Esophagus muscularis mucosa (tissue), 4 donors: ENCODE measurements at places on chromosomes 11 and 22. TPM values are rescaled to one million over a fixed set of nuclear protein-coding genes. Genes with fewer than 3 reads are reported as not detected.
A peak's percentile ranks its signal among the peaks of the same experiment; 100 is the strongest.

- DNase-seq: no peak
- peaks cover 21% of the 10 kb centered on the region for H3K36me3 ChIP-seq
- H3K4me3 ChIP-seq: no peak overlapping the region
- H3K4me1 ChIP-seq: peaks cover 54% of the 10 kb centered on the region
- no peak overlapping the region for H3K27ac ChIP-seq
- no peaks in the 10 kb centered on the region for H3K27me3 ChIP-seq
These were observed 2.6 kb downstream of the AP1B1 start for GRCh38 chr22:29385748-29386147.

- H3K36me3 ChIP-seq: no peaks in the 10 kb centered on the region
- H3K27me3 ChIP-seq: no peaks in the 10 kb centered on the region
- peaks cover 53% of the 10 kb centered on the region for H3K4me1 ChIP-seq
- DNase-seq: no peak
- no peak overlapping the region for H3K27ac ChIP-seq
- no peak overlapping the region for H3K4me3 ChIP-seq
These were observed 10.9 kb downstream of the SMCO4 start for GRCh38 chr11:93532281-93532789.

GRCh38 chr11:131691181-131692041 lies 321.0 kb downstream of the NTM start:
- H3K27ac ChIP-seq: no peak overlapping the region
- peaks cover 30% of the 10 kb centered on the region for H3K4me1 ChIP-seq
- H3K36me3 ChIP-seq: no peaks in the 10 kb centered on the region
- H3K27me3 ChIP-seq: peaks cover 5% of the 10 kb centered on the region
- no peak for DNase-seq
- no peak overlapping the region for H3K4me3 ChIP-seq

GRCh38 chr11:47501101-47501500 lies 51.8 kb downstream of the CELF1 start:
- peaks cover 5% of the 10 kb centered on the region for H3K36me3 ChIP-seq
- no peak for DNase-seq
- no peak overlapping the region for H3K4me3 ChIP-seq
- H3K27ac ChIP-seq: peak overlapping the region; percentile 3
- peaks cover 80% of the 10 kb centered on the region for H3K4me1 ChIP-seq

DNA sequence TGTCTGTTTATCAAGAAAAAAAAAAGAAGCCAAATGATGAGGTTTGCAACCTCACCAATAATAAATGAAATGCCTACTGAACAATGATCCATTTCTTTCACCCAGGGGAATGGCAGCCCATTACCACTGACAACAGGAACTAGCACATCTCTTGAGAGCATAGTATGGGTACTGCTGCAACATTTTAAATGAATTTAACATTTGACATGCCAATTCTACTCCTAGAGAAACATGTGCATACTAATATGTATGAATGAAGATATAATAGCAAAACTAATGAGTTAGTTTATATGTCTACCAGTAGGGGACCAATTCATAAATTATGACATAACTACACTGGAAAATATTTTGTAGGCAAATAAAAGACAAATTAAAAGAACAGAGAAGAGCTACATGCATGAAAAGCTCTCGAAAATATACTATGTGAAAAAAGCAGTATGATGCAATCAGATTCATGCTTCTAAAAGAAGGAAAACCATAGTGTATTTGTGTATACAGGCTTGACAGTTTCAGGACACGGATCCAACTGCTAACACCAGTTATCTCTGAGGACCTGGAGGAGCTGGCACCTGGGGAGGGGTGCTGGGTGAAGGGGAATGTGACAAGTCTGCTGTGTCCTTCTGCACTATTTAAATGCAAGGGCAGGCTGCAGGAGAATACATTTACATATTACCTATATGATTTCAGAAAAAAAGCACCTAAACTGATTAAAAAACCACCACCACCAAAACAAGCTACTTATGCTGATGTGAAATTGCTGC lies 6.9 kb downstream of the SMCO4 start:
- H3K27ac ChIP-seq: no peak overlapping the region
- no peak for DNase-seq
- H3K36me3 ChIP-seq: no peaks in the 10 kb centered on the region
- H3K4me1 ChIP-seq: peaks cover 32% of the 10 kb centered on the region
- no peak overlapping the region for H3K4me3 ChIP-seq
- no peaks in the 10 kb centered on the region for H3K27me3 ChIP-seq

DNA sequence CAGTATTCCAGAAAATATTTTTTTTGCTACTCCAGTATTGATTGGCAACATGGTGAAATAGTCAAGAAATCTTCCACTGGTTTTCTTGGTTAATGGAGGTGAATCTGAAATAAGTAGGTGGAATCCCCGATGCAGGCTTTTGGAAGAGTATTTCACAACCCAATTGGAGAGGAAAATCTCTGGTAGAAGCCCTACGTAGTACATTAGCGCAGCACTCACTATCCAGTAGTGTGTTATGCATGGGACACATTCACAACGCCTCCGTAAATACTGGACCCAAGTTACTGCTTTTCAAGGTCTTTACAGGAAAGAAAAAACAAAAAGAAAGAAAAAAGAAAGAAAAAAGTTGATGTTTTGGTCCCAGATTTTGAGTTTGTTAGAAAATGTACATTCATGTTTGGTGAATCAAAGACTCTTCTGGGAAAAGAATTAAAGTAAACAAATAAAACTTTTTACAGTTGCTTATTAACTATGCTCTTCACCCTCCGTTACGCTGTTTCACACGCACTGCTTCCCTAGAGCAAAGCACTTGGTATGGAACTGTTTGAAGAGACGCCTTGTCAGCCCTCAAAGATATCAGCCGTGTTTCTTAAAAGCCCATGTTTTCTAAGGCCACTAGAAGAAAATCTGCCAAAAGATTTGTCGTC lies 170.4 kb upstream of the CTSC start:
- H3K36me3 ChIP-seq: no peaks in the 10 kb centered on the region
- H3K4me1 ChIP-seq: peaks cover 13% of the 10 kb centered on the region
- H3K27me3 ChIP-seq: no peaks in the 10 kb centered on the region
- DNase-seq: no peak
- no peak overlapping the region for H3K27ac ChIP-seq

DNA sequence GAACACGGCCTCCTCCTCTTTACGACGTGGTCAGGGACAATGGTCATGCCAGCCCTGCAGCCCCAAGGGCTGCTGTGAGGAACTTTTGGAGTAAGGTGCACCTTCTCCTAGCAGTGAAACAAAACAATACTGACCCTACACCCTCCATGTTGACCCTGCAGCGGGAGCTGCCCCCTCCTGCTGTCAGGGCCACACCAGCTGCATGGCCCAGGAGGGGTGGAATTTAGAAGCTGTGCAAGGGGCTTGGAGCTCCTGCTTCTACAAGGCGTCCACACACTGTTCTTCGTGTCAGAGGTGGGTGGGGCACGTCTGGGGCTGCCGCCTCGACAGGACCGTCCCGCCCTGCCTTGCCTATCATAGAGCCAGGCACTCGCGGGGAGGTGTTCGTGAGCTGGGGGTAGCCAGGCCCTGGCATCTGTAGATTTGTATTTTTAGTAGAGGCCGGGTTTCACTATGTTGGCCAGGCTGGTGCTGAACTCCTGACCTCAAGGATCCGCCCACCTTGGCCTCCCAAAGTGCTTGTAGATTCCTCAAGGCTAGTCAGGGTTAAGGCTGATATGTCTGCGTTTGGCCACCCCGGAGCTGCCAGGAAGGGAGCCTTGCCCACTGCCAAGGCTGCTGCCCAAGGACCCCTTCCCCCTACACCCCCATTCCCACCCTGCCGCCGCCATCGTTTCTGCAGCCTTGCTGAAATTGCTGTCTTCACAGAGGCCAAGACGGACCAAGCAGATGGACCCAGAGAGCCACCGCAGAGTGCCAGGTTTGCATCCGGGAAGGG lies 15.9 kb downstream of the INCENP start:
- no peak overlapping the region for H3K27ac ChIP-seq
- H3K27me3 ChIP-seq: no peaks in the 10 kb centered on the region
- no peak for DNase-seq
- H3K4me1 ChIP-seq: no peaks in the 10 kb centered on the region

DNA sequence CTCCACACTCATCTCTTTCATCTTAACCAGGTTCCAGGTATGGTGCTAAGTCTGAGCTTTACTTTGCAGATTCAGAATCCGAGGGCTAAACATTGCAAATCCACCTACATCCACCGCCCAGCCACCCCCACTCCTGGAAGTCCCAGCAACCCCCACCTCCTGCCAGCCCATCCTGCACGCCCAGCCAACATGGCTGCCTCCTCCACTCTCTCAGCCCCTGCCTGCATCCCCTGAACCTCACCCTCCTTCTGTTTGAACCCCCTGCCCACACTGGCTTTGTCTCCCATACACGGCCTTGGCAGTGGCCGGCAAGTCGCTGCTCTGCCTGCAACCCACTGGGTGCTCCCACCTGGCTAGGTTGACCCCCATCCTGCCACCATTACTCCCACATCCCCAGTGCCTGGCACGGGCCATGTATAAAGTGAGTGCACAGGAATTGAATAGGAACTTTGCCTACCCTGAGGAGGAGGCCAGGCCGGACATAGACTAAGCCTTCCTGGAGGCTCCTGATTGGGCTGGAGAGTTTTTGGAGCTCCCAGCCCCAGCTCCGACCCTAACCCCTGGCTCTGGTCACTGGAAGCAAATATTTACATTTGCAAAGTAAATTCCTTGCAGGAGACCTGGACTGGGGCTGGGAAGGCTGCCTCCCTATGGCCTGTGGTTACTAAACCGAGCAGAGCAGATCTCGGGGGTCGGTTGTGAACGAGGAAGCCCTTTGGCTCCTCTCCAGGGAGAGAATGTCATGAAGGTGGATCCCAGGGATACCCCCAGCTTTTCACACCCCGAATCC lies 14.4 kb downstream of the EMID1 start:
- DNase-seq: no peak
- H3K36me3 ChIP-seq: no peaks in the 10 kb centered on the region
- no peak overlapping the region for H3K27ac ChIP-seq
- peaks cover 22% of the 10 kb centered on the region for H3K4me1 ChIP-seq
- no peaks in the 10 kb centered on the region for H3K27me3 ChIP-seq

DNA sequence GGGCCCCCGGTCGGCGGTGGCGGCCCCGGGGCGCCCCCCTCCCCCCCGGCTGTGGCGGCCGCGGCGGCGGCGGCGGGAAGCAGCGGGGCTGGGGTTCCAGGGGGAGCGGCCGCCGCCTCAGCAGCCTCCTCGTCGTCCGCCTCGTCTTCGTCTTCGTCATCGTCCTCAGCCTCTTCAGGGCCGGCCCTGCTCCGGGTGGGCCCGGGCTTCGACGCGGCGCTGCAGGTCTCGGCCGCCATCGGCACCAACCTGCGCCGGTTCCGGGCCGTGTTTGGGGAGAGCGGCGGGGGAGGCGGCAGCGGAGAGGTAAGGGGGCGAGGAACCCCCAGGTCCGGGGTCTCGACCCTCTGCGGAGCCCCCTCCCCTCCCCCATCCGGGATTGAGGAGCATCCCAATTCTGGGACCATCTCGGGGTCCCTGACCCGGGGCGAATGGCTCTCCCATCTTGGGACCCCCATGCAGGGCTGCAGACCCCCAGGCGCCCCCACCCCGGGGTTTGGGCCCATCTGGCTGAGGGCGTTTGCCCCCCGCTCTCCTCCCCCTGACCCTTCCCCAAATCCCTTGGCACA lies 431 bp downstream of the KMT2A start:
- no peak for DNase-seq
- no peaks in the 10 kb centered on the region for H3K27me3 ChIP-seq
- H3K36me3 ChIP-seq: no peaks in the 10 kb centered on the region
- peak overlapping the region; percentile 95 for H3K27ac ChIP-seq

GRCh38 chr11:10287766-10288715 lies 6.0 kb downstream of the SBF2 start:
- H3K4me3 ChIP-seq: no peak overlapping the region
- no peak for DNase-seq
- no peak overlapping the region for H3K27ac ChIP-seq
- peaks cover 20% of the 10 kb centered on the region for H3K4me1 ChIP-seq

- no peaks in the 10 kb centered on the region for H3K4me1 ChIP-seq
- H3K36me3 ChIP-seq: no peaks in the 10 kb centered on the region
These were observed 42.4 kb downstream of the GLYATL2 start for GRCh38 chr11:58801974-58802545.

DNA sequence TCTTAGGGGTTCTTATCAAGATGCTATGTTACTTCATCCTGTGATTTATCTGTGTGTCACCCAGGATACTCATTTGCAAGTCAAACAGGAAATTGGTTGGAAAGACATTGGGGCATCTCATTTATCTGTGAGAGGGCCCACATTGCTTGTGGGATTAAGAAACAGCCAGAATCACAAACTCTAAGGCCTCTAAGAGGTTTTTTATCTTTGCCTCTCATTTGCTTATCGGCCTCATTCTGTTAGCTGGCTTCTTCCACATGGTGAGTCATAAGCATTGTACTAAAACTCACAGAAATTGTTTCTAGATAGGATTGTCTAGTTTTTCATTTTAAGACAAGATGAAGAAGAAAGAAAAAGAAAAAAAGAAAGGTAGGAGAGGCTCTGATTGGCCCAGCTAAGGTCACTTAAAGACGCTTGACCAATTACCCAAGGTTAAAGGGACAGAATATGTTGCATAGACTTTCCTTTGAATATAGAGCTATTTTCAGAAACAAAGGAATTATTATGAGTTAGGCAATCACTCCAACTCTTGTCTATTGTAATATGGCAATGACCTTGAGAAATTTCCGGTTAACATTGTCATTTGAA lies 121.9 kb downstream of the ARHGAP42 start:
- no peak overlapping the region for H3K4me3 ChIP-seq
- no peaks in the 10 kb centered on the region for H3K27me3 ChIP-seq
- no peak for DNase-seq

GRCh38 chr11:114775875-114776621 lies 97.7 kb downstream of the NXPE2 start:
- H3K4me1 ChIP-seq: no peaks in the 10 kb centered on the region
- no peak overlapping the region for H3K27ac ChIP-seq
- no peaks in the 10 kb centered on the region for H3K27me3 ChIP-seq

- no peak overlapping the region for H3K4me3 ChIP-seq
- DNase-seq: no peak
- H3K4me1 ChIP-seq: peaks cover 49% of the 10 kb centered on the region
- no peaks in the 10 kb centered on the region for H3K36me3 ChIP-seq
- peak overlapping the region; percentile 78 for H3K27ac ChIP-seq
- H3K27me3 ChIP-seq: no peaks in the 10 kb centered on the region
These were observed 53.9 kb downstream of the MN1 start for GRCh38 chr22:27747396-27748221.

- H3K27me3 ChIP-seq: no peaks in the 10 kb centered on the region
- no peaks in the 10 kb centered on the region for H3K4me1 ChIP-seq
- no peak overlapping the region for H3K27ac ChIP-seq
- H3K4me3 ChIP-seq: no peak overlapping the region
These were observed 8.7 kb upstream of the ABTB2 start for GRCh38 chr11:34366522-34366921.

GRCh38 chr22:42431401-42432019 lies 693 bp downstream of the NFAM1 start:
- no peak overlapping the region for H3K27ac ChIP-seq
- DNase-seq: no peak
- no peaks in the 10 kb centered on the region for H3K36me3 ChIP-seq
- no peaks in the 10 kb centered on the region for H3K27me3 ChIP-seq
- peaks cover 10% of the 10 kb centered on the region for H3K4me1 ChIP-seq
- H3K4me3 ChIP-seq: peak overlapping the region; percentile 47

The SLC43A1 gene
- 24.5 TPM for total RNA-seq
